ENCODE measurements at places on chromosomes 5 and 9.

GRCh38 chr9:27367921-27368315 lies 71.0 kb upstream of the EQTN start:
- DNase-seq = no peak

DNA sequence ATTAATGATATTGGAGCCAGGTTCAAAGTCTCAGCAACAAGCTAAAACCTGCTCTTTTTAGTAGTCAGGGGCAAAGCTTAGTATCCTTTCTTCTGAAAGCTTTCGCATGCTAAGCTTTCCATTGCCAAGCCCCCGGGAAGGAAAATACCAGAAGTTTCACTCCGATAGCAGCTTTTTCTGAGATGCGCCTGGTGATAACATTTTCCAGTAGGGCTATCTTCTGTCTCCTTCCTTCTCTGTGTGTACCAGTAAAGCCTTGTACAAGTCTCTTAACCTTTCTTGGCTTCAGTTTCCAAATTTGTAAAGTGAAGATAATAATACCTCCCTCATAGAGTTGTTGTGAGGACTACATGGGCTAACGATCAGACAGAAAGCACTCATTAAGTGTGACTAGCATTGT lies 36.7 kb downstream of the DOCK8 start:
- no peak for DNase-seq

DNA sequence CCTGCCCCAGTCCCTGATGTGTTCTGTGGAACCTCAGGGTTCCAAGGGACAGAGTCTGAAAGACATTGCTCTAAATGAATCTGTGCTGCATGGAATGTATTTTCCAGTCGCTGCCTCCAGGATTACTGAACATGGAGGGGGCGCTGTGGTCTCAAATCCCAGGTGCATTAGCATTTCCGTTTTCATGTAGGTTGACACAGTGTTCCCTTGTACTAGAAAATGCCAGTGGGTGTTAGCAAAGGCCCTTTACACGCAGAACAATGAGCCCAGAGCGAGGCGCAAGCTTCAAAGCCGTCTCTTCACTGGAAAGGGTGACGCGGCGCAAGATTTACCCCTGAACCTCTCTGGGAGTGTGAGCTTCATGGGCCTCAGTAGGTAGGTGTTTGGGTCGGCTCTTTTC lies 308.3 kb downstream of the SLIT3 start:
- no peak for DNase-seq

DNA sequence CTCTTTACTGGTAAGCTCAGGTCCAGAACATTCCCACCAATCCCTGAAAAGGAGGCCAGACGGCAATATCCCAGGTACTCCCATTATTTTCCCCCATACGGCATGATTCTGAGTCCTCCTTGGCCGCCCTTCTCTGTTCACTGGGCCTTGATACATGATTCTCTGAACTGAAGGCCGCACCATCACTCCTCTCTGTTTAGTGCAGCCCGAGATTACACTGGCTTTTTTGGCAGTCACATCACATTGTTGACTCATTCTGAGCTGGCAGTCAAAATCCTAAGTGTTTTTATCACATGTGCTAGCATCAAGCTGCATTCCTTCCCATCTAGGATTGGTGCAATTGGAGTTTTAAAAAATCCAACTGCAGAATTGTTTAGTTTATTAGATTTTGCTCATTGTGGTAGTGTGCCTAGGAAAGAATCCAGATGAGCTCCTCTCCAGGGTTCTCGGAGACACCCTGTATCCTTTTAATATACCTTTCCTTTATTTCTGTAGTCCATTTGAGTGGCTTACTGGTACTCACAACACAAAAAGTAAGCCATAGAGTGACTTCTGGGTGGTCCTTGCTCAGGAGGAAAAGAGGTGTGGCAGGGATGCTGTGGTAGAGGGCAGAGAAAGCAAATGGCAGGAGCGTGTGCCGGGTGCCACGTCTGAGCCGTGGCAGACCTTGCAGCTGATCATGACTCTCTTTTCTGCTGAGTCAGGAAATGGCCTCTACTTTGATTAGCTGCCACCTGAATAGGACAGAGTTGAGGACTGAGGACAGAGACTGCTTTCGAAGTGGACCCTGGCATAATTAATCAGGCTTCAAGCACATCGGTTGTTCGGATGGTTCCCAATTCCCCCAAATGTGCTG lies 121.1 kb upstream of the IL12B start:
- DNase-seq = peak; percentile 90

Data from AG20443 (cell line).